Stimulated activated CD8-positive, alpha-beta memory T cell treated with anti-CD3 and anti-CD28 coated beads, Interleukin-15, amount 100 ng/mL, for 48 hours (primary cell): ENCODE measurements at places on chromosomes 2 and 18.
A peak's percentile ranks its signal among the peaks of the same experiment; 100 is the strongest.

DNA sequence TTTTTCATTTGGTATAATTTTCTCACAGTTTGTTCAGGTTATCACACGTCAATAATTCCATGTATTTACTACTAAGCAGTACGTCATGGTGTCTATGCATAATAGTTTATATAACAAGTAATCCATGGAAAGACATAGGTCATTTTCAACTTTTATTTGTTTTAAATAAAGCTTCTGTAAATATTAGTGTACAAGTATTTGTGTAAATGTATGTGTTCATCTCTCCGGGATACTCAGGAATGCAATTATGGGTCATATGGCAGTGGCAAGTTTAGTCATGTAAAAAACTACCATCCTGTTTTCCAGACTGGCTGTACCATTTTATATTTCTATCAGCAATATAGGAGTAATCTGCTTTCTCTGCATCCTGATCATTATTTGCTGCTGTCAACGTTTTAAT is 231.1 kb upstream of the ZNF804A start:
- DNase-seq: no peak

- no peak for DNase-seq
These were observed 143.0 kb downstream of the ZEB2 start for GRCh38 chr2:144376926-144377325.

DNA sequence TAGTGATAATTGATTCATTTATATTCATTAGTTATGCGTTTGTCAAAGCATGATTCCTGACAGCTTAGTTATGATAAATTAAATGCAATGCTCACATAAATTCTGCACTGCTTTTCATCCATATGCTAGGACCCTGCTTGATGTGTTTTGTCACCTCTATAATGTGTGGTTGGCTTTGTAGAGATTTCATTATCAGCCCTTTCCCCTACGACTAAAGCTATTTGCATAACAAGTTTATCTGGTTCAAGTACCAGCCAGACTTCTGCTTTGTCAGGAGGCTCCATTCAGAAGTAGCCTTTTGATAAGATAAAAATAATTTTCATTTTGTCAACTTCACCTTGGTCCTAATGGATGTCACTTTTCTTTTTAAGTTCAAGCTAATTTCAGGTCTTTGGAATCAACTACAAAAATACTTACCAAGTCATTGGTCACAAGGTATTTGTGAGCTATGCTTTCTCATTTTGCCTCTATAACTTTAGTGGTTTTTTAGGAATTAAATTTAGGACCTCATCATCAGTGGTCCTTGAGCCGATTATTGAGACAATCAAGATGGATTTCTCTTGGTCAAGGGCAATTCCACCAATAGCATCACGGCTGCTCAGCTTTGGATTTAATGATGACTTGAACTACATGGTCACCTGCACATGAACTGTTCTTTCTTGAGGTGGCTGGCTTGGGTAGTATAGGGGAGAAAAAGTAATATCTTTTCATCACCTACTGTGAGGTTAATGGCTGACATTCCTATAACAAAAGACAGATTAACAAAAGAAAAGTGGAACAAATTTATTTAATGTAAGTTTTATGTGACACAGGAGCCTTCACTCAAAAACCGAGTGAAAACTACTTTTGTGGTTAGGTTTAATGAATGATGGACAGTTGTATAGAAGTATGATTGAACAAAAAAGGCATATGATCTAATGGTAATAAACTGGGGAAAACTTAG is 162.1 kb downstream of the MYO3B start:
- DNase-seq: no peak

GRCh38 chr18:65876310-65876709 is 125.5 kb downstream of the CDH7 start:
- DNase-seq: no peak

DNA sequence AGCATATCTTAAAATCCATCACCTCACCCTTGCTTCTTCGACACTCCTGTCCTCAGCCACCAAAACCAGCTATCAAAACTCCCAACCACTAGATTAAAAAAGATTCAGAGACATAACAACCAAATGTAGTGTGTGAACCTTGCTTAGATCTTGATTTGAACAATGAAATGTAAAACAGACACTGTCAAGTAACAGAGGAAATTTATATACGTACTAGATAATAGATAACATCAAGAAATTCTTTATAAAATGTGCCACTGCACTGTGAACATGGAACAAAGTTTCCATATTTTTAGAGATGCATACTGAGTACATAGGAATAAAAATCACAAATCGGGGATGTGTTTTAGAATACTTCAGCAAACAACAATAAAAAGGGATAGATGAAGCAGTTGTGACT is 86.0 kb downstream of the THADA start:
- no peak for DNase-seq

- no peak for DNase-seq
These were observed 31.0 kb downstream of the VAPA start for GRCh38 chr18:9944805-9945204.

GRCh38 chr2:239326831-239327535 is 73.8 kb downstream of the HDAC4 start:
- peak; percentile 65 for DNase-seq

DNA sequence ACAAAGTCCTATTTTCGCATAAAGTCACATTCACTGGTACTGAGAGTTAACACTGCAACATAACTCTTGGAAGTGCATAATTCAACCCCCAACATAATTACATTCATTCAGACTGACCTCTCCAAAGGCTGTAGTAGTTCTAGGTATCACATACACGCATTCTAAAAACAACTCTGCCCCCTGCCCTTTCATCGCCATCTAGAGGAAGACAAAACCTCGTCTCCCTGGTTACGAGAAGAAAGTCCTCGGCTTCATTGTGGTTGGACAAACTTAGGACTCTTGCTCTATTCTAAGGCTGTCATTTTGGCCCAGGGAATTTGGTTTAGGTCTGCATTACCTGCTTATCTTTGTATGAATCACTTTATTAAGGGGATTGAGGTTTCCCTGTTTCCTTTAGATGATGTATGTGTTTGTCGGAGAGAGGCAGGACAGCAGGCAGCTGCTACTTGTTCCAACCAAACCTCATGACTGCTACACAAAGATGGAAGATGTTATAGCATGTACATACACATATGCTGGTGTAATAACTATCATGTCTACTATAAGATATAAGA is 215.4 kb upstream of the NRXN1 start:
- DNase-seq: no peak

DNA sequence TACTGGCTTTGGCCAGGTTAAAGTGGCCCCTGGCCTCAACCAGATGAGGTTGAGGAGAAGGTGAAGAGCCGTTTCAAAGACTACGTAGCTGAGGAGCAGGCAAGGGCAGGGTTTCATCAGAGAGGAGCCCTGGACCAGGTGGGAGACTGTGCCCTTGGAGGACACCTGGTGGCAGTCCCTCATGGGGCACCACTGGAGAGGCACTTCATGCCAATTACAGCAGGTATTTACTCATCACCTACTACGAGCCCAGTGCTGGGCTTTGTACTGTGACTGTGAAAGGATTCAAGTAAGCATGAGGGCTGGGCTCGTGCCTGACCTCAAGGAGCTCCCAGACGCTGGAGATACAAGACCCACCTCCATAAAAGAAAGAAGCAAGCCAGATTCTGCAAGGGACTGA is 37.6 kb downstream of the SMAD7 start:
- no peak for DNase-seq

DNA sequence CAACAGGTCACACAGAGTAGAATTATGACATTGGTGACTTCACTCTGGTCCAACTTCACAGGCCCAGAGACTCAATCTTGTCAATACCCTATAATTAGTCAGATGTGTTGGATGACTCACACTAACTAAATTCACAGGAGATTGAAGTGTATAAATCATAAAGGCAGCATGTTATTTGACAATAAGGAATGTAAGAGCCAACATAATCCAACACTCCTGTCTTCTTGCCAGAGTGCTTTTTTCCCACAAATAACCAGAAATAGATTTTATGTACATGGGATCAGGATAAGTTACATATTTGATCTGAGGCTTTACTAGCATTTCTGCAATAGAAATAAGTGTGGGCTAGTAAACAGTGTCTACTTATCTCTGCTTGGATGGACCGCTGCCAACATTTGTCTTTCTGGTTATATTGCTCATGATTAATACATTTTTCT is 42.2 kb upstream of the ZSWIM2 start:
- DNase-seq: no peak

GRCh38 chr2:50231510-50231909 is 800.4 kb downstream of the NRXN1 start:
- no peak for DNase-seq

DNA sequence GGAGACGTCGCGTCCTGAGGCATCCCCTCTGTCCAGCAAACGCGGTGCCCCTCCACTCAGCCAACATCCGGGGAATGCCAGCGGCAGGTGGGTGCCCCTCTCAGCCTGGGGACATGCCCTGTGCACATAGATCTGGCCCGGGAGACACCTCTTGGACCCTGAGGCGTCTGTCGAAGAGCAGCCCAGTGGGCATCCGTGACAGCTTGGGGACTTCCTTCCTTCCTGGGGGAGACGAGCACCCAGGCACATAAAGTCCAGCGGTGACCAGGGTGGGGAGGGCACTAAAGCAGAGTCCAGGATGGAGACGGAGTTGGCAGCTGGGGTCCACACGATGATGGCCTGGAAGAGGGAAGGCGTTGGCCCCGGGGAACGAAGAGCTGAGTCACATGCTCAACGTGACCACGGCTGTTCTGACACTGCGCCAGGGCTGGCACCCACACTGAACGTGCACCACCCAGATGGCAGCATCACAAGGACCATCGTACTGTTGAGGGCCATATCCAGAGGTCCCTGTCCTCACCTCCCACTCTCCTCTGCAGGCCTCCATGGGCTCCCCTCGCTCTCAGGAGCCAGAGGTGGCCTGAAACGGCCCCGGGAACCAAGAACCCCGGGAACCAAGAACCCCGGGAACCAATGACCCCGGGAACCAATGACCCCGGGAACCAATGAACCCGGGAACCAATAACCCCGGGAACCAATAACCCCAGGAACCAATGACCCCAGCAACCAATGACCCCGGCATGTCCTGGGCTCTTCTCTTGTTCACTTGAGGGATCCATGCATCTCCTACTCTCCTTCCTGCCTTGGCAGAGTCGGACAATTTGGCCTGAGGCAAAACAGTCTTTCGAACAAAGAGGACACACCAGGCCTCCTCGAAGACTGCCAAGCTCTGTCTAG is 22.6 kb downstream of the HDAC4 start:
- no peak for DNase-seq

- DNase-seq: no peak
These were observed 35.7 kb downstream of the THUMPD2 start for GRCh38 chr2:39743269-39743776.

DNA sequence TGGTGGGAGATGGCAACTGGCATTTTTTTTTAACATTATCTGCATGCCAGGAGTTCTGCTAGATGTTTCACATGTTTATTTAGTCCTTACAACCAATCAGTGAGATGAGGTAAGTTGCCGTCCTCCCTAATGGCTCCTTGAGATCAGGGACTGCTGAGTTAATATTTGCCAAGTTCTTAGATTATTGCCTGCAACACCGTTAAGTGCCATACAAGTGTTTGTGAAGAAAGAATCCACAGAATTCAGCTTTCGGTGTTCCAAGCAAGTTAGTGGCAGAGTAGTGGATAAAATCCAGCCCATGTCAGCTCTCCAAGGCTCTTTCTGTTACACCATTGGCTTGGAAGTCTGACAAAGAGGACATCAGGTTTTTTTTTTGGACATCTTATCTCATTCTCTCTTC is 95.9 kb downstream of the C1QL2 start:
- DNase-seq: no peak

- DNase-seq: no peak
These were observed 29.2 kb upstream of the ACVR1C start for GRCh38 chr2:157657858-157658257.

DNA sequence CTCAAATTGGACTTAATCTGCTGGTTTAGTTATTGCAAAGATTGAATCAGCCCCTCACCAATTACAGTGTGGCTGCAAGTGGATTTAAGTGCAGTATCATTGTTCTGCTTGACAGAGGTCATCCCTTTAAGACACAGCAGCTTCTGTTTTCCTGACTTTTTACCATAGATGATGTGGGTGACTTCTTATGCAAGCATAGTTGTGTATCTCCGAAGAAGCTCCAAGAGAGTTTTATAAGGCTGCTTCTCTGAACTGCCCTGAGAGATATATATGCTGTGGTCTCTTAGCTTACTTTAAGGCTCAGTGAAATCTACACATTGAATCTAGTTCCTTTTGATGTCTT is 3.5 kb downstream of the TRIB2 start:
- DNase-seq: no peak

DNA sequence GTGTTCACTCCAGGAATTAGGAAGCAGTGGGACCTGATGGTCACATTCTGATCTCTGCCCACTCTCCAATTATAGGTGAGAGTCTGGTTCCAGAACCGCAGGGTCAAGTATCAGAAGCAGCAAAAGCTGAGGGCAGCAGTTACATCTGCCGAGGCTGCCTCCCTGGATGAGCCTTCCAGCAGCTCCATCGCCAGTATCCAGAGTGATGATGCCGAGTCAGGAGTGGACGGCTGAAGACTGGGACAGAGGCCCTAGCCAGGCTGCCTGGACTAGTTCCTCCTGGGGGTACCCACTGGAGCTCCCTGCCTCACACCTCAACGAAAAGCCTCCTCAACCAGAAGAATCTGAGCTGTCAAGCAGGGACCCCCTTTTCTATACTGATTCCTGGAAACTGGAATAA is 3.3 kb upstream of the SMYD5 start:
- no peak for DNase-seq

DNA sequence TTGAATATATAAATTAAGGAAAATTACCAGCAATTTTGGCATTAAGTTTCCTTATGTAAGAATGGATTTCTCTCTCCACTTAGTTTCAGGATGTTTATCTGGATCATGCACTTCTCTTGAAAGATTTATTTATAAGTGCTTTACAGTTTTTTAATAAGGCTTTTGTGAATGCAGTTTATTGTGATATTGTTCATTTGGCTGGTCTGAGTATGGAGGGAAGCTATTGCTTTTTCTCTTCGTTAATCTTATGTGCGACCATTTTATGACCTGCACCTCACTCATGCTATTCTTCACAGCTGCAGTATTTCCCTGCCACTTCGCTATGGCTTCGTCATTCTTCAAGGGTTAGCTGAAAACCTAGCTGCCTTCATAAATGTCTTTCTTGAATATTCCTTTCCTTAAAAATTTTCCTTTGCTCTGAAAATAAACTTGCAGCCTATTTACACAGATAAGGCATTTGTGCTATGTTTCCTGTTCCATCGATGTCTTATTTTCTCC is 233.4 kb downstream of the SOCS6 start:
- DNase-seq: no peak

- DNase-seq: no peak
These were observed 315.7 kb upstream of the CWC22 start for GRCh38 chr2:180322781-180323180.

DNA sequence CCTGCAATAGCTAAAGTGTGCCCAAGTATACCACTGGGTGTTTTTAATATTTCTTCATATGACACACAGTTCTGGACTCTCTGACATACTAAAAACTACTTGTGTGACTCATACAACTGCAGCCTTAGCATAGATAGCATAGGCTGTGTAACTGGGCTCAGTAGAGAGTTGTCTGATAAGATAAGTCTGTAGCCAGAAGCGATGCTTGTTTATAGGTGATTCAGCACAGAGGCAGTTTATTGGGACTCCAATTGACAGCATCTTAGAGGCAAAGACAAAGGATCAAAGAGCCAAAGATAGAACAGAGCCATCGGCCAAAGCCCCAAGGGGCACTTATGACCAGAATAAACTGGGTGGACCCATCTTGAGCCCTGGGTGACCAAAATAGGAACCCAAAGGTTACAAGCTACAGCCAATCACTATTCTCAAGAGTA is 42.3 kb downstream of the AAK1 start:
- DNase-seq: no peak
